SHP77 treated with DMSO at 0.1 percent for 48 hours (cell line): ENCODE measurements at places on chromosomes 2 and 18.

DNA sequence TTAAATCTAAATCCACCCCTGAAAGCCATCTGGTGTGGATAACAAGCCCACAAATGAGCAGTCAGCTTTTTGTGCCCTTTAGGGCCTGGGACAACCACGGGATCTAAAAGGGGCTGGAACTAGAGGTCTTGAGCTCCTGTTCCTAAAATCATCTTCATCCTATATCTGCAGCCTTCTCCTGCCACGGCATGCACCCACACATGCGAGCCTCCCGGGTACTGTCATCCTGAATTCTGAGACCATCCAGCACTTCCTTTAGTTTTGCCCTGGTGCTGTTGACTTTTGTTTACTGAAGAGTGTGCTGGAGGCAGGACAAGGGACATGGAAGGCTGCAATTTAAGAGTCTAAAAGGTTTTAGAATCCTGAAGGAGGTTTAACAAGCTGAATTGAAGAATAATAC is 183.2 kb downstream of the FAM210A start:
- no peak for DNase-seq

GRCh38 chr18:33099626-33100025 is 326.8 kb upstream of the KLHL14 start:
- no peak for DNase-seq

DNA sequence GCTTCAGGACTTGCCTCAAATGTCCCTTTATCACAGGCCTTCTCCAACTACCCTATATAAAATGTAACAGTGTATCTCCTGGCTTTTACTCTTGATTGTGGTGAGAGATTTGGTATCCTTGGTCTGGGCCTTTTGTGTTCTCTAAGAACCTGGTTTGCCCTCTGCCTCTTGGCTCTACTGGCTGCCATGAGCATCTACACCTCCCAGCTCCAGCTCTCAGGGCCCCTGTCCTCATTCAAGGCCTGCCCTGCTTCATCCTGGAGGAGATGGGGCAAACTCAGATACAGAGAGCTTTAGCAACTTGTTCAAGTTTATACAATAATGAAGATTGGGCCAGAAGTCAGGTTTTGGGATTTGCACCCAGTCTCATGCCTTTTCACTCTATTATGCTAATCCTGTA is 45.0 kb downstream of the QPCT start:
- DNase-seq = no peak

GRCh38 chr2:85697096-85697495 is 2.9 kb downstream of the GNLY start:
- no peak for DNase-seq

DNA sequence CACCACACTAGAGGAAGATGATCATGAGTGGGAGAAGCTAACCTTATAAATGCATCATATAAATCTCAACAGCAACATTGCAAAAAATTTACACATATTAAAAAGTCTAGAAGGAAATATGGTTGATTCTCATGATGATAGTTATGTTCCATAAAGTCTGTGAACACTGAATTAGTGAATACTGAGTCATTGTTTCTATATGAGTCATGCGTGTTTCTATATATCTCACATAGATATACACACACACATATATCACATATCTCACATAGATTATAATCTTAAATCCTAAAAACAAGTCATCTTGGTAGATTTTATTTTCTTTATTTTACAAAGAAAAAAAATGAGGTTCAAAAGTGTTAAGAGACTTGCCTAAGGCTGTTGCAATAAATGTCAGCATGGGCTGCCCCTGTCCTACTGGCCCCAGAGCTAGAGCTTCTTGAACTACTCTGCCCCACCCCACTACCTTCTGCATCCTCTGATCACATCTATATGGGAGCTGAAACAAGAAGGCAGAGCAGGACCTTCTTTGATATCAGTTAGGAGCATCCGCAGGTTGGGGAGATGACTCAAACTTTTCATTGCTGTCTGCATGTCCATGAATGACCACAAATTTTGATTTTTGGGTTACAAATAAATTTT is 81.8 kb upstream of the ADAM23 start:
- no peak for DNase-seq
